Fibroblast of mammary gland (primary cell): ENCODE measurements at places on chromosomes 2 and 18.

- DNase-seq = no peak
These were observed 182.5 kb downstream of the PRKCE start for GRCh38 chr2:45833968-45834344.

DNA sequence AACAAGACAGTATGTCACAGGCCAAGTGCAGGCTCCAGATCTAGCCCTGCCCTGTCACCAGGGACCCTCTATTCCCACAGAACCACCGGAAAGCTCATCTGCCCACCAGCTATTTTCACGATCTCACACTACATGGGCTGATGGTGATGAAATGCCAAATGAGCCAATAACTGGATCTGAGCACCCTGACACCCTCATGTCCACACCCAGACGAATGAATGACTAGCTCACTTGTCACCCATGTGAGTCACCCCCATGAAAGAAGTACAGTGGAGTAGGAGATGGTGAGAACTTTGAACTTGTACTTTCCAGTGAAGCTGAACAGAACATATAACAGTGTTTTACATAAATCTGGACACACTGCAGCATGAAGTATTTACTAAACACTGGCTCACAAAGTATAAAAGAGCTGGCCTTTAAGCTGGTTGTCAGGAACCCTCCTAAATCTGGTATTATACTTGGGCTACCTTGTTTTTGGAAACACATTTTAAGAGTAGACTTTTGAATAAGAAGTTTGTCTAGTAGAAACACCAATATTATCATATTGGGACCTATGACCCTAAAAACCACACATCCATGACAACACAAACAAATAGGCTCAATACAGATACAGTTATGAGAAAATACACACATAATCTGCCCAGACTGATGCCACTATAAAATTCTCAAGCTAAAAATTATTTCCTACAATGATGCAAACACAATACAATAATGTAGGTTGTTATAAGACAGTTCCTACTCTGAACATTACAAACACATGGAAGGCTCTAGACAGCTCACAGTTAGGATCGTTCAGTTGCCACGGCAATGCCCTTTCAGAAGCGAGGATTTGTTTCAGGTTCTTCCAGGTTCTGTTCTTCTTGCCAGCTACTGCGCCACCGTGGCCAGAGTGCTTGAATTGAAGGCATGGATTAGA lies 19.0 kb downstream of the INO80C start:
- peak; percentile 99 for DNase-seq

GRCh38 chr2:16386031-16386430 lies 279.6 kb downstream of the CYRIA start:
- no peak for DNase-seq

- no peak for DNase-seq
These were observed 95.9 kb downstream of the CCDC141 start for GRCh38 chr2:178954049-178954448.

DNA sequence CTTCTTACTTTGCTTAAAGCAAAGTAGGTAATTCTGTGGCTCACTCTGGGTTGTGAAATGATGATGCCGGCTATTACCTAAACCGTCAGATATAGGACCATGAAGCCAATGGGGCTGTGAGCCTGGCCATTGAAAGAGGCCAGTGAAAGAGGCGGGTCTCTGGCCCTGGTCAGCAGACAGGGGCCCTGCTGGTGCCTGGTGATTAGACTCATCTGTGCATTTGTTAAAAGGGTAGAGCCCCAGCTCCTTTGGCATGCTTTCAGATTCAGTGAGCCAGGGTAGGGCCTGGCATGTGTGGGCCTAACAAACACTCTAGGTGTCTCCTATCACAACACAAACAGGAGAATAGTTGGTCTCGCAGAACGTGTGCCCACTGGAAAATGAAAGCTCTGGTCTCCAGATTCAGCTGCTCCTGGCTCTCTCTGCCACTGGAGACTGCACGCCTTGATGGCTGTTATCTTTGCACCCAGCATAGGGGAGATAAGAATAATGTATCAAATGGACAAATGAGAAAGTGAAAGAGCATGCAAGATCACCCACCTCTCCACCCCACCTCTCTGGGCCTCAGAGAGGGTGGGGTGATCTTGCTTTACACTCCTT lies 6.9 kb downstream of the LRRC30 start:
- no peak for DNase-seq

- no peak for DNase-seq
These were observed 71.8 kb downstream of the GDF7 start for GRCh38 chr2:20738772-20739171.

DNA sequence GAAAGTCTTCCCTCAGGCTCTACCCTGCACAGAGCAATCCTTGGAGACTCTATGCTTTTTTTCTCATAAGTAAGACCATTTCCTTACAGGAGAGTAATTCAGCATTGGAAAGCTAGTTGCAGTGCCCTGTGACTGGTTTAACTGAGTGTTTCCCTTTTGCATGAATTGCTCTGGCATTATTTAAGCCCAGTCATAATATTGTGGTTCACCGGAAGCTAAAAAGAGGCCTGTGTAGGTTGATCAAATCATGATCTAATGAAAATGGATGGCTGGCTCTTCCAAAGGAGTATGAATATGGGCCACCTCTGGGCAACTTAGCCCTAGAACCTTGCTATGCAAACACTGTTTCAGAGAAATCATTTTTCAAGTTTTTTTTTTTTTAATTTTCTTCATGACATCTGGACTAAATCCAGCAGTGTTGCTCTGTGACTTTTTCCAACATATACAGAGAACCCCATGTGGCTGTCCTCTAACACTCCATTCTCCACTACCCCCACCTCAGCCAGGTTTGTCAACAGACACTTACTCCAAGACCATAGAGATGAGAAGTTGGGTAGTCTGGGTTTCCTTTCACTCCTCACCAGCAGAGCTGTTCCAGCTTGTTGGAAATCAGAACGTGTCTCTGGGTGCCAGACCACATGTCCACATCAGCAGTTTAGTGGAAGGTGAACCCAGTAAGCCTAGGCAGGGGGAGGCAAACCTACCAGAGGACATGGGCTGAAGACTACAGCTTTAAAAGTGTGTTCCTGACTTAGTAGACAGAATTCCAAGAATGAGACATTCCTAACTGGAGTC lies 175.2 kb upstream of the SLC14A2 start:
- no peak for DNase-seq

GRCh38 chr18:77894060-77894459 lies 644.4 kb downstream of the GALR1 start:
- no peak for DNase-seq

DNA sequence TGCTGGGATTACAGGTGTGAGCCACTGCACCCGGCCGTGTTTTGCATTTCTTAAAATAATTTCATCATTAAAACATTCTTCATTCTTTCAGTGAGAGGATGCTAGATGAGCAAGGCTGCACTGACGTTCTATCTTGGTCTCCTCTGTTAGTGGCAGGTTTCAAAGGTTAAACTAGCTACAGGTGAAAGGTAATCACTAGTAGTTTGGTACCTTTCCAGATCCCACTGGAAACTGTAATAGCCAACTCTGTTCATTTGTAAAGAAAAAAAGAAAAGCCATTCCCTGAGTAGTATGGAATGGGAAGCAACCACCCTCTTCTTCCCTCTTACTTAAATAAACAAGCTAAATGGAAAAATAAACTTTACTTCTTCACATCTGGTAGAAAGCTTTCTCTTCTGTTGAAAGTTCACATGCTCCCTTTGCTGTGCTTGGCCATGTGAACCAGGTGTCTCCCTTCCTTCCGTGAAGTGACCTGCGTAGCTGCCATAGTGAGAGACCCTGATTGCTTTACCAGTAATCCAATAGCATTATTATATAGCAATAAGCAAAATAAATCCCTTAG lies 94.0 kb downstream of the GREB1L start:
- DNase-seq = no peak

- DNase-seq = peak; percentile 48
These were observed 18.2 kb upstream of the MBOAT2 start for GRCh38 chr2:9021563-9022211.

GRCh38 chr2:42879913-42880737 lies 87.7 kb upstream of the HAAO start:
- no peak for DNase-seq

DNA sequence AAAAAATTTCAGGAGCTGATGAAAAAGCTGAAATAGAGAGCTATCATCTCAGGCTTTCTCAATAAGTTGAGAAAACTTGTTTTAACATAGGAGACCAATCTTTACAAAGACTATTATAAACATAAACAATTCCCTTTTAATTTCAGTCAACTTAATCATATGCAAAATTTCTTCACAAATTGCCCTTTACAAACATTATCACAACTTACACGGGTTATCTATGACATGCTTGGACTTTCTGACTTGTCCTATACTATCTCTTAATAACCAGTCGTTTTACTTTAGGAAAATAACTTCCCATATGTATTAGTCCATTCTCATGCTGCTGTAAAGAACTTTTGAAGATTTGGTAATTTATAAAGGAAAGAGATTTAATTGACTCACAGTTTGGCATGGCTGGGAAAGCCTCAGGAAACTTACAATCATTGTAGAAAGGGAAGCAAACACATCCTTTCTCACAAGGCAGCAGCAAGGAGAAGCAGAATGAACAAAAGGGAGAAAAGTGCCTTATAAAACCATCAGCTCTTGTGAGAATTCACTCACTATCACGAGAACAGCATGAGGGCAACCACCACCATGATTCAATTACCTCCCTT lies 1583.7 kb upstream of the CELF4 start:
- peak; percentile 4 for DNase-seq

GRCh38 chr2:46350029-46350689 lies 53.0 kb downstream of the EPAS1 start:
- DNase-seq = no peak

GRCh38 chr2:76501641-76502040 lies 790.9 kb upstream of the GCFC2 start:
- no peak for DNase-seq

GRCh38 chr2:28628987-28629386 lies 122.6 kb upstream of the PPP1CB start:
- no peak for DNase-seq

DNA sequence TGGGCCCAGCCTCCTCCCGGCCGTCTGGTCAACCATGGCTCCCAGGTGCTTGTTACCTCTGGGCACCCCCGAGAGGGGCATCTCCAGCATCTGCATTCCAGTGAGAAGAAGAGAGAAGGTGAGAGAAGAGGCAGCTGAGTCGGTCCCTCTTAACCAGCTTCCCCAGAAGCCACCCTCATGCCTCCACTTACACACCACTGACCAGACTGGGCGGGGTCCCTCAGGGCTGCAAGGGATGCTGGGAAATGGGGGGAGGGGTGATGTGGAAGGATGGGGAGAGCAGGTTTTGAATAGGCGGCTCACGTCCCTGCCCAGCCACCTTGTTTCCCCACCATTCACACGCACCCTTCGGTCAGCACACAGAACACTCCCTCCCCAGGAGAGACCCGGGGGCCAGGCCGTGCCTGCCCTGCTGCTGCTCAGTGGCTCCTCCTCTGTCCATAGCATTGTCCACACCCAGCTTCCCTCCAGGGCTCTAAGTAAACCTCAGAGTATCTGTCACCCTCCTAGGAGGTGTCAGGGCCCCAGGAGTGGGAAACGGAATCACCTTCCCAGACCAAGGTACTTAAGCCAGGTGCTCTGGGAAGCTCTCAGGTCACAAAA lies 34.7 kb downstream of the GBX2 start:
- no peak for DNase-seq

DNA sequence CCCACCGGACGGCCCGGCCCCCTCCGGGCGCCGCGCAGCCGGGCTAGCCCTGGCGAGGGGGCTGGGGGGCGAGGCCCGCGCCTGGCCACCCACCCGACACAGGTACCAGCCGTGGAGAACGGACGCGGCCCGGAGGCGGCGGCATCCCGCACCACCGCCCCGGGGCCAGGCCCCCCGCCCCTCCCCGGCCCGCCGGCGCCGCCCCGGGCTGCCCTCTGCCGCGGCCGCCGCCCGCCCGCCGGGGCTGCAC lies 405 bp downstream of the SOS1 start:
- no peak for DNase-seq

- DNase-seq = peak; percentile 73
These were observed at the start of gene ALK for GRCh38 chr2:29921560-29921915. ALK (minus strand) TSS chr2:29921586; CDS start chr2:29920659, 927 bp downstream.

- no peak for DNase-seq
These were observed 26.2 kb upstream of the SNORC start for GRCh38 chr2:232843834-232844233.

- DNase-seq = peak; percentile 46
These were observed 42.4 kb upstream of the EFEMP1 start for GRCh38 chr2:55965966-55966365.

- peak; percentile 11 for DNase-seq
These were observed 63.6 kb upstream of the TTC21B start for GRCh38 chr2:166017208-166017607.

DNA sequence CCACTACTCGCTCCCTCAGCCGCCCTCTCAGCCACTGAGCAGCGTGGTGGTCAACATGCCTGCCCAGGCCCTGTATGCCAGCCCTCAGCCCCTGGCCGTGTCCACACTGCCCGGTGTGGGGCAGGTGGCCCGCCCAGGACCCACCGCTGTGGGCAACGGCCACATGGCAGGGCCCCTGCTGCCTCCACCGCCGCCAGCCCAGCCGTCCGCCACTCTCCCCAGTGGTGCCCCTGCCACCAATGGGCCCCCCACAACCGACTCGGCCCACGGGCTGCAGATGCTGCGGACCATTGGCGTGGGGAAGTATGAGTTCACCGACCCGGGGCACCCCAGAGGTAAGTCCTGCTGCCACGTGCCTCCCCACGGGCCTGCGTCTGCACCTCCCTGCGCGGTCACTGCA lies 257.5 kb downstream of the KLHL29 start:
- DNase-seq = no peak

DNA sequence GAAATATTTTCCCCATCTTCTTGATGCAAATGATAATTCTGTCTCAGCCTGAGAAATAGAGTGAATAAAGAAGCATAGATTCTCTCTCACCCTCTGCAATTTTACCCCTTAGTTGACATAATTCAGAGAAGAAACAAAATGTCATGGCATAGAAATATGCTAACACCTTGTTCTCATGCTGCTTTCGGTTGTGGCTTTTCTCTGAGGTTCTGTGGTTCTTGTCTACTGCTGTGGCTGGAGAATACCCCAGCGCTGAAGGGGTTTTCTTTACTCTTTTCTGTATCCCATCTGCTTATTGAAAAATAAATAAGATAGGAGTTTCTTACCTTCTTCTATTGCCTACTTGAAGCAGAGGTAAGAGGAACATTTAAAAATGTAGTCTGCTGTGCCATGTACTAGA lies 15.4 kb upstream of the RAB27B start:
- DNase-seq = no peak

- DNase-seq = no peak
These were observed 85.9 kb downstream of the SPTBN1 start for GRCh38 chr2:54541995-54542394.

DNA sequence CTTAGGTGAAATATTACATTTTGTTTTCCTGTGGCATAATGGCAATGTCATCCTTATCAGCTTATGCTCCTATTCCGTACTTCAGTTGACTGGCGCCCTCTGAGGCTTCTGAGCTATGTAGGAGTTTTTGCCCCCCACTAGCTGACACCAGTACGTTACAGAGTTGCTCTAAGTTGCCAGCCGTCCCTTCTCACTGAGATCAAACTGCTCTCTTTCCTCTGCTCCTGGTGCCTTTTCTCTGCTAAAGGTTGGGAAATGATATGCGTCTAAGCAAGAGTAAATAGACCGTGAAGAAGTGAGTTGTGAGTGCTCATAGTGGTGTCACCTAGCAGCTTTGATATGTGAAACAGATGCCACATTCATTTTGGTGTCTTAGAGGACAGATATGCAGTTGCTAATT lies 99.2 kb downstream of the RAPGEF4 start:
- no peak for DNase-seq
